Stimulated activated CD4-positive, alpha-beta T cell treated with anti-CD3 and anti-CD28 coated beads, TNF-alpha, amount 100 ng/mL, for 4 hours (primary cell): ENCODE measurements at places on chromosomes 11 and 22.

DNA sequence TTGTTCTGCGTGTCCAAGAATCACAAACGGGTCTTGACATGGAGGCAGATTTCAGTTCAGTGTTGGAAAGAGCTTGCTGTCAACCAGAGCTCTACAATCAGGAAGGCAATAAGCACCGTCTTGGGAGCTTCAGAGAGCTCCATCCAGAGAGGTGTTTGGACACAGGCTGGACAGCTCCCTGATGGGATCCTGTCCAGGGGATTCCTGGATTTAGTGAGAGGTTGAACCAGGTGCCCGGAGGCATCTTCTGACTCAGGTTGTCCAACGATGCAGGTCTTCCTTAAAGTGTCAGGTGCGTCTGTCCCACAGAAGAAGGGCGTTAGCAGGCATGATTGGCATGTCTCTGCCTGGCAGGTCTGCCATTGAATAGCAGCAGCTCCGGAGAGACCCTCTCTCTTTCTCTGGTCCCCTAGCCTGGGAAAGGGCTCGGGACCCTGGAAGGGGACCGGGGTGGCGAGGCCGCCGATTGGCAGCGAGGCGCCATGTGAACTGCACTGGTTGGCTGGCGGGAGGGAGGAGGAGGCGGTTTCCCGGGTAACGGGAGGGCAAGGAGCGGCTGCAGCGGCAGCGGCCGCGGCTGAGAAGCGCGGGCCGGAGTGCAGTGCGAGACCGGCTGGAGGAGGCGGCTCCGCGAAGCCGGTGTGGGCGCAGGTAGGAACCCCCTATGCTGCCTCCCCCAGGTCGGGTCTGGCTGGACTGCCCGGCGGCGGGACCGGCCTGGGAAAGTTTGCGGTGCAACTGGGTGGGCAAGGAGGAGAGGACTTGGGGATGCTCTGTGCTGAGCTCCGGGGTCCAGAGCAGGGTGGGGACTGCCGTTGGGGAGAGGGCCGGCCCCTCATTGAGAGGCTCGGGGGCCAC lies 104.1 kb upstream of the E2F8 start:
- DNase-seq = no peak

- DNase-seq = no peak
These were observed 14.5 kb downstream of the XNDC1N start for GRCh38 chr11:71913756-71914526.

GRCh38 chr22:22618923-22619322 lies 25.5 kb upstream of the GGTLC2 start:
- DNase-seq = no peak

- no peak for DNase-seq
These were observed 46.9 kb downstream of the PANX1 start for GRCh38 chr11:94175535-94175934.

DNA sequence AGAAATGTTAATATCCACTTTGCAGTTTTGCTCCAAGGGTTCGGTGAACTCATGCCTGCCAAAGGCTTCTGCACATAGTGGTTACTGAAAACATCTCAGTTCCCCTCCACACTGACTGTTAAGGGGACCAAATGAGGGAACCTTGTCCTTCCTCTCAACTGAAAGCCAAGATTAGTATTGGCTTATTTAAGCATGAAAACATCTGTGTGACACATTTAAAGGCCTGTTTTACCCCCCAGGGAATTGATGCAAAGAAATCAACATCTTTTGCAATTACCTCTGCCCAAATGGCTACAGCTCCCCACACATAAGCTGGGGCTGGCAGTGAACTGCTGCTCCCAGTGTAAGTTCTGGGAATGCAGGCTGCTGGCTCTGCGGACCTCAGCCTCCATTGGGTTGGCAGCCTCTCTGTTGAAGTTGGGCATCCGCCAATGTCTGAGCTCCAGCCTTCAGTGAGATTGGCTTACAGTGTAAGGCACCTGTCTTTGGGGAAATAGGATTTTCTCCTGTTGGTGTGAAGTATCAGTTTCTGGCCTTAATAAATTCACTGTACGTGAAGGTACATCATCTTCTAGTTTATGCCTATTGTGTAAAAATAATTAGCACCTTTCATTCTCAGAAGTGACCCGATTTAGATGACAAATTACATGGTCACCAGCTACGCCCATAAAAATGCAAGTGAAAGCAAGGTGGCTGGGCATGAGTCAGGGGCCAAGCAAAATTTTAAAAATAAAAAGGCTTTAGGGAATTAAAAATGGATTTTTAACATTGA lies 213.4 kb upstream of the SYN3 start:
- DNase-seq = no peak

DNA sequence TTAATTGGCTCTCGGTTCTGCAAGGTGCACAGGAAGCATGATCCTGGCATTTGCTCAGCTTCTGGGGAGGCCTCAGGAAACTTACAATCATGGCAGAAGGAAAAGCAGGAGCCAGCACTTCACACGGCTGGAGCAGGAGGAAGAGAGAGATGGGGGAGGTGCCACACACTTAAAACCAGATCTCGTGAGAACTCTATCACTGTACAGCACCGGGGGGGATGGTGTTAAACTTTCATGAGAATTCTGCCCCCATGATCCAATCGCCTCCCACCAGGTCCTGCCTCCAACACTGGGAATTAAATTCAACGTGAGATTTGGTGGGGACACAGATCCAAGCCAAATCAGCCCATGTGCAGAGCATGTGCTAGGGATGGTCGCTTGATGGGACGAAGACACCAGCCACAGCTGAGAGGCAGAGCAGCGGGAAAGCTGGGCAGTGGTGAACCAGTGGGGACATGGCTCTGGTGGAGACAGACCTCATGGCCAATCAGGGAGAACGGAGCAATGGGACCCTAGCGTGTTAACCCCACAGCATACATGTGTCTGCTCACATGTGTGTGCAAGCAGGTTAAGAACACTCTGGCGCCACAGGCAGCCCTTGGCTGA lies 6.2 kb downstream of the TANGO2 start:
- no peak for DNase-seq

- DNase-seq = no peak
These were observed 78.5 kb downstream of the MPPED1 start for GRCh38 chr22:43490311-43490710.

- no peak for DNase-seq
These were observed 186.7 kb downstream of the CADM1 start for GRCh38 chr11:115317277-115318185.

DNA sequence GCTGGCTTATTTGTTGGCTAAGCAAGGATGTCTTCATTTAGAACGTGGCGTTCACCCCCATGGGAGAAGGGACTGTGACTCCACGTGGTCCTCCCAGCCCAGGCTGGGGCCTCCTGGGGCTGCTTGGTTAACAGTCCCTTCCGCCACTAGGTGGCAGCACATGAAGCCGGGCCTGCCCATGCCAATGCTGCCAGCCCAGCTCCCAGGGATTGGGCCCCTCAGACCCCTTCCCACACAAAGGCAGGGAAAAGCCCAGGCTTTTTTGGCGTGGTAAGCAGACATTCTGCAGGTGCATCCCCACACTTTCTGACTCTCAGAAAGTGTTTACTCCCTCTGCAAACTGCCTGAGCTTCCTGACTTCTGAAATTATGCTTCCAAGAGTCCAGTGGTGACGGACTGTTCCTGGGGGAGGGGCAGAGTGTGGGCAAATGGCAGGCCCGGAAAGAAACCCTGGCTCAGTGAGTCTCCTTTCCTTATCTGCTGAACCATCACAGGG lies 3.1 kb downstream of the CBX6 start:
- peak; percentile 72 for DNase-seq

DNA sequence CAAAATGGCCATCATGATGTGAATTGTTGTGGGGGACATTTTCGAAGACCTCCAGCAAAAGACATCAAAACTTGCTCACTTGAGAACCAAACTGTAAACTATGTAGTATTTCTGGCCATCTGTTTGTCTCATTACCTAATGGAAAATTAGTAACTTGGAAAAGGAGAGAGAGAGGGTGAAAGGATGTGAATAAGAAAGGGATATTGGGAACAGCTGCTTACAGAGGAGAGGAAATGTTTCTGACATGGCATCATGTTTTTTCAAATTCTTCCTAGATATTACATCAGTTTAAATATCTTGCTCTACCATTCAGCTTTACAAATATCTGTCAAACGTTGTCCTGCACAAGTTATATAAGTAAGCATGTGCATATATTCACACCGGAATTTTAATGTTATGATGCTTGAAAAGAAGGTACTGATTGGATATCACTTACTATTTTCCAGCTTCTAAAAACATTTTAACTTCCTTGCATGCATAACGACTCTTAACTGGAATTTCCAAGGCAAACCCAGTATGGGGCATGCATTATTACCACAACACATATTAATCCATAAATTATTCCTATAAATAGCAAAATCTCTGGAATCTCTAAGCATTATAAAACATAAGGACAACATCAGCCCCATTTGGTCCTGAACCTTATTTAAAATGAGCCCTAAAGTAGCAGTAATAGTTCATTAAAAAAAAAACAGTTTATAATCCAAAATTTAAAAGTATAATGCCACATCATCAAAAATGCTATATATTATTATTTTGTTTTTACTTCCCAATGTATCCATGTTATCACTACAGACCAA lies 20.0 kb downstream of the GUCY1A2 start:
- DNase-seq = no peak

- DNase-seq = no peak
These were observed 74.5 kb downstream of the TTC28 start for GRCh38 chr22:28604966-28605761.

- no peak for DNase-seq
These were observed 116.6 kb downstream of the CEP164 start for GRCh38 chr11:117444256-117444655.

DNA sequence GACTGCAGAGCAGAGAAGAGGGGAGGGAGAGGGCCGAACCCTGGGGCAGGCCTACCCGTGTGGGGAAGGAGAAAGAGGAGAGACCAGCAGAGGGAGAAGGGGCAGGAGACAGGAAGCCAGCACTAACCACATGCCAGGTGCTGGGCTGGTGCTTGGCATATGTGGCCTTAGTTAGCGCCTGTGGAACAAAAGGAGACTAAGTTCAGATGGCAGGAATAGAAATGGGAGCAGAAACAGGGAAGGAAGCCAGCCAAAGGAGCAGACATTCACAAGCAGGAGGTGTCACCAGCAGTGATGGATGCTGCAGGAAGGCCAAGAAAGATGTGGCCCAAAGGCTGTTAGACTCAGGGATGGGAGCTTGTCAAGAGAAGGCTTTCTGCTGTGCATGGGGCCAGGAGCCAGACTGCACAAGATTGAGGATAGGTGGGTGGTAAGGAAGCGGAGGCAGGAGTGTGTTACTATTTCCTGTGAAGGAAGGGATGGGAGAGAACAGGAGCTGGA lies 26.7 kb downstream of the TREH start:
- DNase-seq = no peak

- DNase-seq = no peak
These were observed 102.7 kb downstream of the COMMD9 start for GRCh38 chr11:36186340-36187175.

GRCh38 chr11:42049650-42050049 lies 590.2 kb upstream of the LRRC4C start:
- DNase-seq = no peak

- DNase-seq = no peak
These were observed 13.8 kb upstream of the CCDC81 start for GRCh38 chr11:86360775-86361395.

GRCh38 chr22:24588757-24589481 lies 4.0 kb downstream of the LRRC75B start:
- DNase-seq = no peak

GRCh38 chr11:93000511-93001476 lies 31.3 kb downstream of the MTNR1B start:
- no peak for DNase-seq

DNA sequence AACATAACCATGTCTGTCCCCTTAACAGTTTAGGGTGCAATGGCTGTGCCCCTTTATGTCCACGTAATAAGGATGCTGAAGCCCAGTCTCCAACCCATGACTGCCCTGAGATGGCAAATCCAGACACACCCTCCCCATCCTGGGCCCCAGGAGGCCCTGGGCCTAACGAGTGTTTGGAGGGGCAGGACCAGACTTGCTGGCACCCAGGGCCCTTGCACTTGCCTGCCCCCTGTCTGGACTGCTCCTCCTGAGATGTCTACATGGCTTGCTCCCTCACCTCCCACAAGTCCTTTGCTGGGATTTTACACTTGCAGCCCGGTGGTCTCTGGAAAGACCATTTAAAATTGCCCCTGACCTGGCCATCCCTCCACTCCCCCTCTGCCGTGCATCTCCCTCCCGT lies 132.2 kb upstream of the NECTIN1 start:
- no peak for DNase-seq

GRCh38 chr11:116112087-116112935 lies 608.1 kb upstream of the CADM1 start:
- DNase-seq = no peak

DNA sequence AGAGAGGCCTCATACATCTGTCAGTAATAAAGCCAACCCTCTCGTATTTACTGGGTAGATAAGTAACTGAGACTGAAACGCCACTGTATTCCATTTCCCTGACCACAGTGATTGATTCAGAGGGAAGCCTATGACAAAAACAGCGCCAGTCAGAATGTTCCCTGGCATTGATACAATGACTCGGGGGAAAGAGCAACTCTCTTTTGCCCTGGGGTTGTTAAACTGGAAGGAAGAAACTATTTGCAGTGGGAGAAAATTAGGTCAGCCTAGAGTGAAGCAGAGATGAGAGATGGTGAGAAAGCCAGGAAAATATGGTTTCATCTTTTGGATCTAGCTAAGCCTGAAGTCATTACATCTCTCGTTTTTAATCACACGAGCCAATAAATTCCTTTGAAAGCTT lies 48.6 kb upstream of the RBFOX2 start:
- DNase-seq = no peak
